Natural killer cell treated with Interleukin-12 subunit alpha and Interleukin-12 subunit beta and Interleukin-15 and Interleukin-18, amount 100 ng/mL, for 72 hours (primary cell): ENCODE measurements at places on chromosomes 6 and 20. TPM values are rescaled to one million over a fixed set of nuclear protein-coding genes. Genes with fewer than 3 reads are reported as not detected.

SLC52A3 gene
- not detected for total RNA-seq

DNA sequence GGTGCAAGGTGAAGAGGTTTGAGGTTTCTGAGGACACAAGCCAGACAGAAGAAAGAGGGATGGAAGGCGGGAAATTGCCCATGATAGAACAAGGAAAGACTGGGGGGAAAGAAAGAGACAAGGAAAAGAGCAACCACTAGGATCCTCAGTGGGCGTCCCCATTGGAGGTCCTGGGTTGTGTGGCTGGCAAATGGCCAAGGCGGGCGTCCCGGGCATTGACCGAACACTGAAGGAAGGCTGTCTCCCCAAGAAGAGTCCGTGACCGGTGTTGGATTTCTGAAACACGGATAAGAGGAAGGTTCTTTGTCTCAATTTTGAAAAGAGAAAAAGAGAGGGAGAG lies 746.6 kb upstream of the ADGRB3 start:
- DNase-seq: no peak

GRCh38 chr6:11467364-11467763 lies 70.2 kb upstream of the TMEM170B start:
- DNase-seq: no peak

DNA sequence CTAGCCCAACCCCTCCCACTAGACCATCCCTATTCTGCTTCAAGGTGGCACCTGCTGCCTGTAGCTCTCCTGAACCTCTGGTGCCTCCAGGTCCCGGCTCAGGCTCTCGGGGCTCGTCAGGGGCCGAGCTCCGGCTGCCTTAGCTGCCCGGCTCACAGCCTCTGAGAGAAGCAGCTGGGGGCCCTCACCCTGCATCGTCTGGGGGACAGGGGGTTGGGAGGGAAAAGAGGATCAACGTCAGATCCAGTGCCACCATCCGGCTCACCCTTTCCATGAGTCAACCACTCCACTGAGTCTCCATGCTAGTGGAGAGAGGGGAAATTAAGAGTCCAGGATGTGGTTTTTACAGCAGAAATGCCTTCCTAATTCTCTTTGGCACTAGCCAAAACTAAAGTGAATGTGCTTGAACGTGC lies 13.0 kb downstream of the BAG6 start:
- DNase-seq: no peak

GRCh38 chr6:148868901-148869300 lies 122.1 kb downstream of the UST start:
- no peak for DNase-seq

GRCh38 chr6:166157930-166158617 lies 9.6 kb downstream of the TBXT start:
- no peak for DNase-seq
